Activated T-cell treated with anti-CD3 and anti-CD28 coated beads, Interleukin-2, amount 50 U/mL, for 4 hours (primary cell): ENCODE measurements at places on chromosomes 13 and 19. TPM values are rescaled to one million over a fixed set of nuclear protein-coding genes. Genes with fewer than 3 reads are reported as not detected.

APC2 gene
- total RNA-seq: 0.13 TPM

GNG8 gene
- 1.5 TPM for total RNA-seq

ZNF440 gene
- total RNA-seq: 4.6 TPM

ACP7 gene
- 0.20 TPM for total RNA-seq

FBXO27 gene
- total RNA-seq: 0.63 TPM

SRRM5 gene
- 0.25 TPM for total RNA-seq

FGF9 gene
- total RNA-seq: 0.63 TPM

ZNF575 gene
- 1.6 TPM for total RNA-seq
